ENCODE measurements at places on chromosomes 11 and 22.

- no peak for DNase-seq
Observed at GRCh38 chr11:119907122-119907851, 178.3 kb upstream of the NECTIN1 start.

GRCh38 chr22:50307890-50308596 is 597 bp upstream of the PLXNB2 start:
- DNase-seq, result no peak

- DNase-seq, result no peak
Observed at GRCh38 chr11:67645521-67646461, 4.7 kb downstream of the ACY3 start.

DNA sequence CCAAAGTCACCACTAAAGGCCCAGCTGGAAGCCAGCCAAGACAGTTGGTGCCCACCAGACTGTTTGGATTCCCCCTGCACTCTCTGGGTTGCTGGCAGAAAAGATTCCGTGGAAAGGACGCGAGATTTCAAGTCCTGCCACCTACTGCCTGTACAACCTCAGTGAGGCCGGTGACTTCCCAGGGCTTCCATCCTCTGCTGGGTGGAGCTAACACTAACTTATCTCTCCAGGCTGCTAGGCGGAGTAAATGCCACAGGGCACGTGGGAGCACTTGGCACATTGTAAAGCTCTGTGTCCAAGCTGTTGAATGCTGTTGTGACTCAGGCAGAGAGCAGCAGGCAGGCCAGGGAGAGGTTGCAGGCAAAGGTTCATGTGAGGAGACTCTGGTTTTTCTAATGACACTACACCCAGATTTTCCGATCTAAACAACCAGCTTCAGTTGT is 50.9 kb upstream of the CDON start:
- no peak for DNase-seq

- no peak for DNase-seq
Observed at GRCh38 chr11:8818421-8818820, 92.6 kb upstream of the AKIP1 start.

DNA sequence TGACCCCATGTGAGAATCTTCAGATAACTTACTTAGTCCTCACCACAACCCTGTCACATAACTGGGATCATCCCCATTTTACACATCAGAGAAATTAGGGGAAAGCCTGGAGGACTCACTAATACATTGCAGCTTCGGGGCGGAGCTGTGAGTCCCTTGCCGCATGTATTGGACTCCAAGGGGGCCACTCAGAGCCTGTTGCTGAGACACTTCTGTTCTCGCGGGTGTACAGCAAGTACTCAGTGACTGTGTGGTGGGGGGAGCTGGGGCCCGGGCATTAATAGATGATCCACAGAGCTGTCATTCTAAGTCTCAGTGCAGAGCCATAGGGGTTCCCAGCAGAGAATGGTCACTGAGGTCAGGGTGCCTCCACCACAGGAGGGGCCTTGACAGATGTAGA is 13.5 kb downstream of the OAF start:
- DNase-seq, result no peak

DNA sequence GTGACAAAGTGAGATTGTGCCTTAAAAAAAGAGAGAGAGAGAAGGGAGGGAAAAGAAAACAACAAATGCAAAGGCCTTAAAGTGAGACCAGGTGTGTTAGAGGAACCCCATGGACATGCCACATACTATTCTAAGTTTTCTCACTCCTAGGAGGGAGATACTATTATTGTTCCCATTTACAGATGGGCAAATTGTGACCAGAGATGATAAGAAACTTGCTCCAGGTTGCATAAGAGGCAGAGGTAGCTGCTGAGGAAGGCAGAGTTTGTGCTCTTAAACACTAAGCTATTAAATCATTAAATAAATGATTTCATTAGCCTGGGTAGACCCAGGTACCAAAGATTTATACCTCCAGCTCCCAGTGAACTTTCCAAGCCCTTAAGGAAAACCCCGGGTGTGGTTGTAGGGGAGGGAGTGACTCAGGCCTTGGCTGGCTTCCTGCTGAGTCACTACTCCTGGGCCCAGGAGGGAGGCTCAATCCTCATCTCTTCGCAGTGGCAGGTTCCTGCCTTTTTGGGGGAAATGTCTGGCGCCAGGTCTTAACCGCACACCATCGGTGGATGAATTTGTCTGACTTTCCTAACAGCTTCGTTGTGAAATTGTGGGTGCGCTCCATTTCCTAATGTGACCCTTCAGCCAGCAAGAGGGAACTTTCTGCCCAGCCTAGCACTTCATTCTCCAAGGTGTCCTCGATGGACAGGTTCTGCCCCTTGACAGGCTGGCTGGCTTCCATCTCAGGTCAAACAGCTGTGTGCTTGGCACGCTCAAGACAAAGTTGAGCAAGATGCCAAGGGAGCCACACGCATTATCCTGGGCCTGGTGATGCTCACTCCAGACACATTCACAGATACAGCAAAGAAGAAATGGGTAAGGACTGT is 33.4 kb upstream of the PTPRJ start:
- DNase-seq, result no peak

GRCh38 chr22:39132281-39132680 is 20.2 kb downstream of the CBX7 start:
- DNase-seq, result no peak

DNA sequence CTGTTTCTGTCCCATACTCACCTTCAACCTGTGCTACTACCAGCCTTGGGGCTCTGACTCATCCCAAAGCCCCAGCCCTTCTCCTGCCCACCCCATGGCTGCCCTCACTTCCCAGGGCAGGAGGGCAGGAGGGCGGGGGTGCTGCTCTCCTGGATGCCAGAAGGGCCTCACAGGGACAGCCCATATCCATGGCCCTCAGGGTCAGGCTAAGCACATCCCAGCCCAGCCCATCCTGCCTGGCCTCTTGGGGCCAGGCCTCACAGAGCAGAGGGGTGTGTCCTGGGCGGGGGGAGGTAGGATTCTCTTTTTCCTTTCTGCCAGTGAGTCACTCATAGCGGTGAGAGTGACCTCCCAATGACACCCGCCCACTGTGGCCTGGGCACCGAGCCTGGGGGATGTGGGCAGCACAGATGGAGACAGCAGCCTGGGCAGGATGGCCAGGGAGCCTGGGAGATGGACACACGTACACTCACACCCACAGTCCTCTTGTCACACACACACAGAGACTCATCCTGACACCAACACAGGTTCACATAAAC is 2.4 kb downstream of the LTBP3 start:
- no peak for DNase-seq

DNA sequence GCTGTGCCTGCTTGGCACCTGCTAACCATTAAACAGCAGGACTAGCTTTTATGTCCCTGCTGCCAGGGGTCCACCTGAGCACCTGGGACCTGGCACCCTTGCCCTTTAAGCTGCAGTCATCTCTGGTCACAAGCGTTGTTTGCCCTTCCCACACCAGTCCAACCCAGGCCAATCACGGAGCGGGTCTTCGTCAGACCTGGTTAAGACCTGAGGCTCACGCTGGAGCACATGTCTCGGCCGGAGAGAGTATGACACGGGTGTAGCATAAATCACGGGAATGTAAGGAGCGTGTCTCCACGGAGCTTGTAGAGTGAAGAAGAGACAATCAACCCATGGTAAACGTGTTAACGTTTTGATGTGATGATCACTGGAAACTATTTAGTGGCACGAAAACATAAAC is 847.3 kb downstream of the BRD1 start:
- DNase-seq, result no peak

DNA sequence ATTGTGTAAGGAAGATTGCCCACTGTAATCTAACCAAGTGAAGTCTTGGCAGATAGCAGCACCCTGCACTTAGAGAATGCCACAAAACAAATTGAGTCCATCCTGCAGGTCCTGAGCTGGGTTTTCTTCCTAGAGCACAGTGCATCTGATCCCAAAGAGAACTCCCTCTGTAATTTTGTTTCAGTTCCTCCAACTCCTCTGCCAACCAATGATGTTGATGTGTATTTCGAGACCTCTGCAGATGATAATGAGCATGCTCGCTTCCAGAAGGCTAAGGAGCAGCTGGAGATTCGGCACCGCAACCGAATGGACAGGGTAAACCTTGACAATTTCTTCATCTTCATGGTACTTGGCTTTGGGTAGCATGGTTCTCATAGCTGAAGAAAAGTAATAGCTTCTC is 33.1 kb upstream of the ST14 start:
- no peak for DNase-seq

- no peak for DNase-seq
Observed at GRCh38 chr11:67700548-67701262, 26.3 kb upstream of the ALDH3B2 start.

GRCh38 chr11:100686476-100687053 is 523 bp upstream of the ARHGAP42 start:
- DNase-seq, result no peak
